Calu3 (cell line): ENCODE measurements at places on chromosomes 16 and 17. TPM values are rescaled to one million over a fixed set of nuclear protein-coding genes. Genes with fewer than 3 reads are reported as not detected.
A peak's percentile ranks its signal among the peaks of the same experiment; 100 is the strongest.

The KRTAP4-5 gene
- total RNA-seq: not detected in 2 replicates

GRCh38 chr16:60648290-60648689 lies 1387.9 kb downstream of the CDH8 start:
- DNase-seq: no peak

- no peak for DNase-seq
Observed at GRCh38 chr17:10392880-10393279, 20.1 kb upstream of the MYH13 start.

GRCh38 chr16:58120234-58120633 lies 8.9 kb downstream of the CFAP20 start:
- DNase-seq: no peak

DNA sequence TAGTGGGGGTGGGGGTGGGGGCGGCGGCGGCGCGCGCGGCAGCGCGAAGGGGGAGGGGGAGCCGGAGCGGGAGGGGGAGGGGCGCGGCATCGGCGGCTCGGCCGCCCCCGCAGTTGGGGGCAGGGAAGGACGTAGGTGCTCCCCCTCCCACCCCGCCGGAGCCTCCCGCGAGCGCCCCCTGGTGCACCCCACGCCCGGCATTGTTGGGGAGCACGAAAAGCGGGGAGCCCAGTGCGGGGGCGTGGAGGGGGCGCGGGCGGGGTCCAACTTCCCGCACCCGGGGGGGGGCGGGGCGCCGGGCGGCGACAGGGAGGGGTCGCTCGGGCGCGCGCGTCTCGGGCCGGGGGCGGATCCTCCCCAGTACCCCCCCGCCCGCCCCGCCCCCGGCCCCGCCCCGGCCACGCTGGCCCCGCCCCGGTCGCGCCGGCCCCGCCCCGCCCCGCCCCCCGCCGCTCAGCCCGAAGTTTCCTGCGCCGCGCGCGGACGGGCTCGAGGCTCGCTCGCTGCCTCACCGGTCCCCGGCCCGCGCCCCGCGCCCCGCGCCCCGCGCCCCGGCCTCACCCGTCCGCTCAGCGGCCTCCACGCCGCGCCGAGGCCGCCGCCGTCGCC lies at the start of gene CACNA1H:
CACNA1H (plus strand) TSS at position 456 of the 609 bp plus-strand sequence. CDS start 632 bp downstream, outside the sequence.
- no peak for DNase-seq

- no peak for DNase-seq
Observed at GRCh38 chr17:68704871-68705713, 103.9 kb upstream of the FAM20A start.

DNA sequence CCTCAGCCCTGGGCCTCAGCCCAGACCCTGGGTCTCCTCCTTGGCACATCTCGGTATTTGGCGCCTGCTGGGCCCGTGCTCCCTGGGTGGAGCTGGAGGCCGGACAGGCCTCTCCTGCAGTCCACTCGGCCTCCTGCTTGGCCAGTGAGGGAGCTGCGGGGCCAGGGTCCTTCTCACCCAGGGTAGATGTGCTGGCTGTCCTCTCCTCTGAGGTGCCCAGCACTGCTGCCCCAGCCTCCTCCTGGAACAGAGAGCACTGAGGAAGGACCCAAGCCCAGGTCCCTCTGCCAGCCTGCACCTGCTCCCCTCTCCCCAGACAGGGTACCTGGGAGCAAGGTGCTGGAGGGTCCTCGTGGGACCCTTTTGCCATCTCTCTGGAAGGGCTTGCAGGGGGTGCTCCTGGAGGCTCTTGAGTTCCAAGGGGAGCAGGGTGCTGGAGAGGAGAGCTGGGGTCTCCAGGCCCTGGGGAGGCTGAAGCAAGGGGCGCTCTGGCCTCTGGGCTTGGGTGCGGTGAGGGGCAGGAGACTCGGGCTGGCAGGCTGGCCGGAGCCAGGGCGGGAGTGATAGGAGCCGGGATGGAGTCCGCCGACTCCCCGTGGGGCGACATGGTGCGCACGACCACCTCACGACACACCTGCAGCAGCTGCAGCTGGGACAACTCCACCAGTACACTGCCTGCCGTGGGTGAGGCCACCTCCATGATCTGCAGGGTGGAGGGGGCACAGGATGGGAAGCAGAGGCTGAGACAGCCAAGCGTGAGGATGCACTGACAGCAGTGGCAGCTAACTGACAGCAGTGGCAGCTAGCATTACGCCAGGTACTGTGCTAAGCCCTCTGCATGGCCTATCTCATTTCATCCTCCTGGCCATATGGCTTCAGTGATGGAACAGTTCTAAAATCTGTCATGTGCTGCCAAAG lies 17.8 kb downstream of the TSPOAP1 start:
- DNase-seq: no peak

DNA sequence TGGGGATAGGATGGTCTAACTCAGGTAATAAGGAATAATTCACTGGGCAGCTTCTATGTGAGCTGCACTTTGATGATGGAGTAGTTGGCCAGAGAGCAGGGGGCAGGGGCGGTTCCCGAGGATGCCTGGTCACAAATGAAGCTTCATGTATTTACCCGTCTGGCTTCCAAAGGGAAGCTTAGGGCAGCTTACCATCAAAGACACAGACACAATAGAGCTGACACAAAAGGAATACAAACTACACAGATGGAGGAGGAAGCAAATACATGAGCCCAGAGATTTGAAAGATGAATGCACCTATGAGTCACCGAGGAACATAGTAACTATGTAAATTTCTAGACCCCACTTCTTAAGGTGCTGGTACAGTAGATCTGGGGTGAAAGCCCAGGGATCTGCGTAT lies 8.7 kb upstream of the EMP2 start:
- no peak for DNase-seq

DNA sequence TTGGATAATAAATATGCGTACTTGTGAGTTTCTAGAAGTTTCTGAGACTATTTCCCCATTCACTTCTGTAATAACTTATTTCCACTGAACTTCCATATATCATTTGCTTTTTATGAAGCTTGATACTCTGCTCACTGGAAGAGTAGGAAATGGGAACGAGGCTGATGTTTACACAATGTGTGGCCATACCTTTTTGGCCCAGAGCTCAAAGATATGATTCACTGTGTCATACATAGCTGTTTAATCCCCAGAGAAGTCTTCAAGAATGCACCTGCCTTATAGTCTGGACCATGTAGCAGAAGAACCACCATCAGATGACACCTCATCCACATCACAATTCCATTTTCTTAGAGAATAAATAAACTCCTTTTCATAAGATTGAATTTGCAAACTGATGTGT lies 40.3 kb upstream of the TEKT3 start:
- no peak for DNase-seq

The ABI3 gene
- not detected in 2 replicates for total RNA-seq

The CASKIN2 gene
- total RNA-seq: 30.0 and 30.4 TPM in 2 replicates

DNA sequence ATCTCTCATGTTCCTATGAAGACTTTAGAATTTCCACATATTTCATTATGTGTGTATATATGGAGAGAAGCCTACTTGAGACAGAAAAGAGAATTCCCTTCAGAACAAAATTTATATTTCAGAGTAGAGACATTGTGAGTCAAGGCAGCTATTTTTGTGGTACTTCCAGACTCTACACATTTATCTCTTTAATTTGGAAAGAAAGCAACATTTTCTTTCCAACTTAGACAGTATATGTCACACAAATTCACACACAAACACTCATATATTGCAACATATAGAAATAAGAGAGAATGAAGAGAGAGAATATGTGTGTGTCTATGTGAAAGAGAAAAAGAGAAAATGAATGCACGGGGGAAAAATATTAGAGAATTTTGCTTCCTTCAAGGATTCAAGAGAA lies 158.8 kb downstream of the CDH8 start:
- DNase-seq: no peak

DNA sequence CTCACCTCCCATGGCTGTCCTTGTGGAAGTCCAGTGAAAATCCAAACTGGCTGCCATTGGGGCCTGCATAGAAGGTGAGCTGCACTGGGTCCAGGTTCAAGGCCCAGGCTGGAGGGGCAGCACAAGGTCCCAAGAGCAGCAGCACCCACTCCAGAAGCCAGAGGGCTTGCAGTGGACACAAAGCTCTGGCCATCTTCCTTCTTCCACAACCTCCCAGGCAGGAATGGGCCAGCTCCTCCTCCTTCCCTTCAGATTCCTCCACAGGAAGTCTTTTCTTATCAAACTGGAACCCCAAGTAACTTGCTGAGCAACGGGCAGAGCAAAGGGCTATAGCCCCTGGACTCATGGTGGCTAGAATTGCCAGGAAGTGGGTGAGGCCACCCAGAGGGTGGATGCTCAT lies at the start of gene ITGA2B:
ITGA2B (minus strand) TSS at position 369 of the 400 bp plus-strand sequence; CDS start at position 193, 176 bp downstream.
- DNase-seq: no peak

DNA sequence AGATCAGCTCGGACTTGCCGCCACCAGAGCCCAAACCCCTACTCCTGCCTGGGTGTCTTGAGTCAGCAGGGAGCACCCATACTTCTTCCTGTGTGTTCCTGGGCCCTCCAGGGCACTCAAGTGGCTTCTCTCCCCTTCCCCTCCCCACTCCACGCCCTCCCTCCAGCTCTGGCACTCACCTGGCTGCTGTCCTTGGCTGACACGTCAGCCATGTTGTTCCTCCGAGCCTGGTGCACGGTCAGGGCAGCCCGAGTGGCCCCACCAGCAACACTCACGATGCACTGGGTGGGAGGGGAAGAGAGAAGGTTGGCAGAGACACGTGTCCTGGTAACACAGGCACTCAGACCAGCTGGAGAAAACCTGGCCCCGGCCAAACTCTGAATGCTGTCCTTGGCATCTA lies 11.5 kb downstream of the RUSF1 start:
- DNase-seq: no peak

- DNase-seq: no peak
Observed at GRCh38 chr17:6596941-6597340, 40.6 kb upstream of the PITPNM3 start.

DNA sequence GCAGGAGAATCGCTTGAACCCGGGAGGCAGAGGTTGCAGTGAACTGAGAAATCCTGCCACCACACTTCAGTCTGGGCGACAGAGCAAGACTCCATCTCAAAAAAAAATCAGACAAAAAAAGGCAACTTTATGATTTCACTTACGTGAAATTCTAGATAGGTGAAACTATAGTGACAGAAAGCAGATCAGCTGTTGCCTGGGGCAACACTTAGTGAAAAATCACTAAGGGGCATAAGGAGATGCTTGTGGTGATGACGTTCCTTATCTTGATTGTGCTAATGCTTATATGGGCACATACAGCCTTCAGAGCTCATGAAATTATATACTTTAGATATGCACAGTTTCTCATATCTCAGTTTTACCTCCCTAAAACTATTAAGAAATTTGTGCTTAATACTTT lies 41.6 kb upstream of the SLC5A10 start:
- no peak for DNase-seq

DNA sequence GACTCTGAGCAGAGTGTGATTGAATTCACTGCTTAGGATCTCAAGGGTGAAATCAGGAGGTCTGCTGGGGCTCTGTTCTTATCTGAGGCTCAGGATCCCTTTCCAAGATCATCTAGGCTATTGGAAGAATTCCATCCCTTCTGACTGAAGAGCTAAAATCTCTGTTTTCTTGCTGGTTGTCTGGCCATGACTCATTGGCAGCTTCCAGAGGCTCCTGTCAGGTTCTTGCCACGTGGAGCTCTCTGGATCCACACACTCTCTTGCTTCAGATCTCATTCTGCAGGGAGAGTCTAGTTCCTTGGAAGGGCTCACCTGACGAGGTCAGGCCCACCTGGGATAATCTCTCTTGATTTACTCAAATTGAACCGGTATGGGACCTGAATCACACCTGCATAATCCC lies 930.7 kb downstream of the CDH8 start:
- DNase-seq: no peak

- peak; percentile 2 for DNase-seq
Observed at GRCh38 chr16:7086822-7087616, 245.6 kb upstream of the RBFOX1 start.

- no peak for DNase-seq
Observed at GRCh38 chr16:84609563-84610177, 8.2 kb downstream of the COTL1 start.

The SLFN11 gene
- 35.3 and 38.2 TPM in 2 replicates for total RNA-seq

The TBC1D3C gene
- total RNA-seq: not detected in 2 replicates

DNA sequence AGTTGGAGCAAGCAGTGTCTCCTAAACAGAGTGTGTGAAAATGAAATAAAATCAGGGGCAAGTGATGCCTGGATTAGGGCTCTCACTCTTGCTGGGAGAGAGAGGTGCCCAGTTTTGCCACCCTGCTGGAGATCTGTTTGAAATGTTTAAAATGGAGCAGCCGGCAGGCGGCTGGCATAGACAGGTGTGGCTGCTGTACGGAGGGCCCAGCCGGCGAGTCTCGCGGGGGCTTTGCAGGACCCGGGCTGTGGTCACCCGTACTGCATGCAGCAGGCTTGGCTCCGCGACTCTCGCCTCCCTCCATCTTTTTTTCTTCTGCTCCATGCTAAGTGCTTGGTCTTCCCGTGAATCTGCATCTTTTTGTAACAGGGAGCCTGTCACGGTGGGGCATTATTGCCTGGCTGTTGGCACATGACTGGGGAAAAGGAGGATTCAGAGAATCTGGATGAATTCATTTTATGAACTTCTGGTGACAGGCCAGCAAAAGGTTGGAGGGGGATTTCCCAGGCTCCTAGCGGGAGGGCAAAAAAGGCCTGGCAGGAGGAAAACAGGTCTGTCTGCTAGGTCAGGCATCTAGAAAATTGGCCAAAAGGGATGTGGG lies 1.8 kb downstream of the ZNRF1 start:
- DNase-seq: peak; percentile 28

The ADAT1 gene
- 90.4 and 111 TPM in 2 replicates for total RNA-seq

- peak; percentile 36 for DNase-seq
Observed at GRCh38 chr16:2019518-2019920, at the start of gene NPW. NPW (plus strand) TSS chr16:2019785.

DNA sequence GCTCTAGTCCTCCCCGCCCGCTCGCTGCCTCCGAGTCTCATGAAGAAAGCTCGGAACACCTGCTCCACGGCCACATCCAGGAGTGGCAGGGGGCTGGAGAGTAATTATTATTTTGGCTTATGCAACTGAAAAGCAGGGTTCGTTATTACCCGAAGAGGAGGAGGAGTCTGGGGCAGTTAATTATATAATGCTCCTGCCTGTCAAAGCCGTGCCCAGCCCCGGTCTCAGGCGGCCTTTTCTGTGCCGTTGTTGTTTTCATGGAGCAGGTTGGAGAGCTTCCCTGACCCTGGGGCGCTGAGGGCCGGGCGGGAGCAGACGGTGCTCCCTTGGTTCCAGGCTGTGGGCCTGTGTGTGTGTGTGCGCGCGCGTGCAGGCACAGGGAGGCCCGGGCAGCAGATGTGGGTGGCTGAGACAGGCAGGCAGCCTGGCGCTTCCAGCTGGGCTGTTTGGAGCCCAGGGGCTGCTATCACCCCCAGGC lies 2.4 kb downstream of the JPH3 start:
- DNase-seq: no peak

- DNase-seq: no peak
Observed at GRCh38 chr17:4475001-4475400, 23.7 kb upstream of the SPNS2 start.

- DNase-seq: peak; percentile 7
Observed at GRCh38 chr17:19448341-19449268, 37.6 kb downstream of the RNF112 start.

GRCh38 chr17:80737106-80738019 lies 192.7 kb downstream of the RPTOR start:
- DNase-seq: no peak

The ADGRG1 gene
- 269 and 278 TPM in 2 replicates for total RNA-seq

The CRISPLD2 gene
- 5.9 and 6.5 TPM in 2 replicates for total RNA-seq

The C17orf58 gene
- 10.3 and 11.8 TPM in 2 replicates for total RNA-seq

The NKD1 gene
- total RNA-seq: 0.20 and 0.31 TPM in 2 replicates
